ENCODE measurements at places on chromosomes 16 and 17. TPM values are rescaled to one million over a fixed set of nuclear protein-coding genes. Genes with fewer than 3 reads are reported as not detected.

DNA sequence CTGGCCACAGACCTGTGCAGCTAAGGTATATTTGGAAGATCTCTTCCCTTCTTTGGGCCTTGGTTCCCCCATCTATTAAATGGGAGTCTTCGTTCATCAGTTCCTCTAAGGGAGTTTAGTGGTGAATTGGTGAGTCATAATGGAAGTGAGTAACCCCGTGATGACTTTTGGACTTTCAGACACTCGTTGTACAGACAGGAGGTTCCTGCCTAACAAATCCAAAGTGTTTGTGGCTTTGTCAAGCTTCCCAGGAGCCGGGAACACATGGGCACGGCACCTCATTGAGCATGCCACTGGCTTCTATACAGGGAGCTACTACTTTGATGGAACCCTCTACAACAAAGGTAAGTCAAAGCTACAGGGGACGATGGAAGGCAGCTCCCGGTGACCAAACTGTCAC lies 40.4 kb downstream of the WSCD1 start:
- no peak overlapping the region for H3K4me3 ChIP-seq
- DNase-seq = no peak
- H3K27ac ChIP-seq = no peak overlapping the region
- no peaks in the 10 kb centered on the region for H3K27me3 ChIP-seq
- no peaks in the 10 kb centered on the region for H3K4me1 ChIP-seq
- H3K36me3 ChIP-seq = no peaks in the 10 kb centered on the region

Gene WIPI1
- total RNA-seq = 68.6 TPM

DNA sequence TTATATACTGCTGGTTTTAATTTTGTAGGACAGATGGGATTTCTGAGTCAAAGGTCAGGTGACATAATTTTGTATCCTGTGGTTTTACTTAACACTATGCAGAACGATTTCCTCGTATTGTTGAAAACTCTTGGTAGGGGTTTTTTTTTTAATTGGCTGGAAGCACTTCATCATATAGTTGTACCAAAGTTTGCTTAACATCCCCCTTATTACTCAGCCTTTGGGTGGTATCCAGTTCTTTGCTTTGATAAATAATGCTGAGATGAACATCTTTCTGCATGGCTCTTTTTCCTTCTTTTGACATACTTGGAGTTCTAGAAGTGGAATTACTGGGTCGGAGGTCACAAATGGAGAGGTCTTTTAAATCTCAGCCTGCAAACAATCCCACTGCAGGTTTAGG lies 419.1 kb downstream of the MAF start:
- H3K36me3 ChIP-seq = no peaks in the 10 kb centered on the region
- no peak overlapping the region for H3K4me3 ChIP-seq
- H3K27ac ChIP-seq = no peak overlapping the region

- H3K27me3 ChIP-seq = no peaks in the 10 kb centered on the region
- peaks cover 58% of the 10 kb centered on the region for H3K4me1 ChIP-seq
- no peak for DNase-seq
- H3K27ac ChIP-seq = no peak overlapping the region
These were observed 33.3 kb downstream of the BAHCC1 start for GRCh38 chr17:81428516-81428915.

Gene CDH5
- total RNA-seq = 135 TPM

DNA sequence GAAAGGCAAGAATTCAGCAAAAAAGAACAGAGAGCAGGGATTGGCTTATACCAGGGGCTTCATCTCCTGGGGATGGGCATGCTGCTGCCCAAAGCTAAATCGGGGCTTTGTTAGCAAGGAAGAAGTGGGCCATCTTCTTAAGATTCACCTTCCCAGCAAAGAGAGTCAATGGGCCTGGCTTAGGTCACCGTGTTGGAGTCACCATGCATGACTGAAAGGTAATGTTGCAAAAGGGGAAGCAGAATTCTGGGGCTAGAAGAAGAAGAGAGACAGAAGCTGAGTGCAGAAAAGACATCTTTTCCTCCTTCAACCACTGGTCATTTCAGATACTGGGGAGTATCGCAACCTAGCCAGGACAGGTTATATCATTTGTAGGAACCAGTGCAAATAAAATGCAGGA lies 76.3 kb upstream of the KIFC3 start:
- no peaks in the 10 kb centered on the region for H3K4me1 ChIP-seq
- no peak overlapping the region for H3K4me3 ChIP-seq
- no peak overlapping the region for H3K27ac ChIP-seq
- H3K27me3 ChIP-seq = peaks cover 24% of the 10 kb centered on the region

Measured in heart left ventricle (tissue), 16 donors.